ENCODE measurements at places on chromosomes 2 and 18.
A peak's percentile ranks its signal among the peaks of the same experiment; 100 is the strongest.

DNA sequence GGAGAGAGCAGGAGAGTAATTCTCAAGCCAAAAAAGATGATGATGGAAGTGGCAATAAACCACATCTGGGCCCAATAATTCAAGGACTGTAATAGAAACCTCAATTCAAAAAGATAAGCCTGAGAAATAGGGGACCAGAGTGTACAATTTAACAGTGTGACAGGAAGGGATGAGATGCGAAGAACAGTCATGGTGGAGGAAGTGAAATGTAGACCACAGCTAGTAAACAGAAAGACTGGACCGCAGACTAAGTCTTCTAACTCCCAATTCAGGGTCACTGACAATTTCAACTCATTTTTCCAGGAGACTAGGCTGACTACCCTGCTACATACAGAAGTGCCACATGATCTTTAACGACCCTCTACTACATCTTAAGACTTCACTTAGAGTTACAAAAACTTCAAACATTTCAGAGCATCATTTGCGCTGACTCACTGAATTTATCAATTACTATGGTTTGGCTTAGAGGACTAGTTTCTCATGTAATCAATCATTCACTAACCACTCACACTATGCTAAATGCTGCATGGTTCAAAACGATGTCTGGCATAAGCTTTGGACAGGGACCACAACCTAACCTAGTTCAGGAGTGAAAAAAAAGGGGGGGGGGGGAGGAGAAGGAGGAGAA is 9.0 kb downstream of the CUL3 start:
- DNase-seq, result no peak

- DNase-seq, result peak; percentile 46
These were observed 21.1 kb upstream of the MALT1 start for GRCh38 chr18:58649966-58650816.

DNA sequence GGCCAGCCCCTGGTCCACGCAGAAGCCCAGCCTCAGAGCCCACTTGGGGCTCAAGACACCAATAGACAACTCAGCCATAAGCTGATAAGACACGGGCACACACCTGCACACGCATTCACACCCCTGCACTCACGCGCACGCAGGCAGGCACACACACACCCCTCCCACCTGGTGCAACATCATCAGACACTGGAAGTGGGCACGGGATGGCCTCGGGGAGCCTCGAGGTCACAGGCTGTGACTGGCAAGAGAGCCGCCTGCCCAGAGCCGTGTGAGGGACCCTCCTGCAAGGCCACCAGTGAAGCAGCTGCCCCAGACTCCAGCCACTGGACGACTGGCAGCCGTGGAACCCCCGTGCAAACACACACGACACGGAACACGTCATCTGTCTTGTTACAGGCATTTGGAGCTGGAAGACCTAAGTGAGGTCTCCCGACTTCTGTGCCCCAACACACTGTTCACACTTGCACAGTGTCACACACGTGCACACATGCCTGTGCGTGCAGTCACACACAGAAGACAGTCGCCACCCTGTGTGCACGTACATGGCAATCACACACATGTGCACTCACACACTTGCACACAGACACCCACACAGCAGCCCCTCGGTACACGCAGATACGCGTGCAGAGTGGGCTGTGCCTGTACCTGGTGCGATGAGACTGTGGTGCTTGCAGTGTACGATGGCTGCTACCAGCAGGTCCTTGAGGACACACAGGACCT is 959 bp downstream of the MAB21L4 start:
- DNase-seq, result no peak

- no peak for DNase-seq
These were observed 322.2 kb upstream of the DDX18 start for GRCh38 chr2:117492209-117492851.

DNA sequence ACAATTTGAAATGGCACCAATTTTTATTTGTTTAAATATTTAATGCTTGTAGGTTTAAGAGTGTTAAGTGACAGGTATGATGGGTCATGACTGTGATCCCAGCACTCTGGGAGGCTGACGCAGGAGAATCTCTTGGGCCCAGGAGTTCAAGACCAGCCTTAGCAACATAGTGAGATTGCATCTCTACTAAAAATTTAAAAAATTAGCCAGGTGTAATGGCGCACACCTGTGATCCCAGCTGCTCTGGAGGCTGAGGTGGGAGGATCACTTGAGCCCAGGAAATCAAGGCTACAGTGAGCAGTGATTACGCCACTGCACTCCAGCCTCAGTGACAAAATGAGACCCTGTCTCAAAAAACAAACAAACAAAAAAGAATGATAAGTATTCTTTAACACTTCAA is 43.0 kb upstream of the CCDC68 start:
- no peak for DNase-seq

GRCh38 chr2:120765678-120766469 is 30.2 kb downstream of the GLI2 start:
- DNase-seq, result peak; percentile 84

DNA sequence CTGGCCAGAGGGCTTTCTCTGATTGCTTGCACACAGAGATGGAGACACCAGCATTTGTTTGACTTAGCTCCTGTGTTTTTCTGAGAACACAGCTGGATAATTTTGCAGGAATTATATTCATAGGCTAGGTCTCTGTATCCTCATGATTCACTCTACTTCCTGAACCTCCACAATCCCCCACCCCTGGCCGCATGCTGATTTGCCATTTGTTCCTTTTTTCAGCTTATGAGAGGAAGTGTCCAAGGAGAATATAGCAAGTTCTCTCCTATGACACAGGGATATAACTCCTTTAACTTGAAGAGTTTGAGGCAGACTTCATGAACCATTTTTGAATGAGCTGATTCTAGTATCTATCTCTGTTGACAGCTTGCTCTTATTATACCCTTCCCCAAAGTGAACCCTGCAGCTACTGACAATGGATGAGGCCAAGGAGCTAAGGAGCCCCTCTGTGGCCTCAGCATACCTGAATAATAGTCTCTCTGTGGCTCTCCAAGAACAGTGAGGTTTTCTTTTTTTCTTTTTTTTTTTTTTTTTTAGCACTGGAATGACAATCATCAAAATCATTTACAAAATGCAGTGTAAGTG is 15.4 kb downstream of the CAVIN2 start:
- DNase-seq, result no peak

All from EL (cell line).